ENCODE measurements at places on chromosomes 5 and 9.

DNA sequence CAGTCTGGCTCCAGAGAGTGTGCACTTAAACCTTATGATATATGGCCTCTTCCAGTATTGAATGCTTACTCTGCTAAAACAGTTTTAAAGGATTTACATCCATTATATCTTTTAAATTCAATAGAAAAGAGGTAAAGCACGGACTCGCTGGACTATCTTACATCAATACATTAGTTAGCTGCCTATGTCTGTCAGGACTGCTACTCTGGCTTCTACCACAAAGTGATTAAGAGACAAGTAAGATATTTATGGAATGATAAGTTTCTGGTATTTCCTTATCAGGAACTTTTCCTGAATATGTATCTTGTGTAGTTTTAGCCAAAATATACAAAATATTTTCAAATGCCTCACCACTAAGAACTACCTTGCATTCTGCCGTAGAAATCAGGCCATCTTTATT, 295.1 kb downstream of the ISL1 start:
- H3K36me3 ChIP-seq: no peaks in the 10 kb centered on the region
- no peak overlapping the region for H3K4me3 ChIP-seq
- no peak overlapping the region for H3K27ac ChIP-seq
- no peak for DNase-seq

GRCh38 chr5:14464096-14464495, 117.5 kb upstream of the OTULINL start:
- peaks cover 14% of the 10 kb centered on the region for H3K4me1 ChIP-seq
- no peak overlapping the region for H3K27ac ChIP-seq
- H3K4me3 ChIP-seq: no peak overlapping the region
- DNase-seq: no peak

DNA sequence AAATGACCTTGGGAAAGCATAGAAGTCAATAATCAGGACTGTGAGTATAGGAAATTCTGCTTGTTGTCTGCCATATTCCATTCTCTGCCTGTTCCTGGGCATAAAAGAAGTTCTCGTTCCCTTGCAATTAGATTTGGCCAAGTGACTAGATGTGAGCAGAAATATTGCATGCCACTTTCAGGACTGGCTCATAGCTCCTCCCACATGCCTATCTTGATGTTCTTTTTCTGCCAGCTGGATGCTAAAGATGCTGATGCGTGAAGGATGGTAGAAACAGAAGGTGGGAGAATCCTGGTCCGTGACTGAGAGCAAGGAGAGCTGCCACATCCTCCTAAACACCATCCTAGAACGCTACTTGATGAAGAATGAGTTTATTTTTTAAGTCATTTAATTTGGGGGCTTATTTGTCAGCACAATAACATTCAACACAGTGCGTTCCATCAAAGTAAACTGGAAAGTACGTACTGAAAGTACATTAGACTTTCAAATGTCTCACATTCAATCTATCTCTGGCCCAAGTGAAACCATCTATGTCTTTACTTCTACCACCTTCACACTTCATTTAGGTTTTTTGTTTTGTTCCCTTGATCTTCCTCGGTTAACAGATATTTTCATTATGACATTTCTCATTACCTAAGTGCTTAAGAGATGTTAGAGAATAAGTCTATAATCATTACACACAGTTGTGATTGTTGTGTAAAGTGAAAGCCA, 648.5 kb downstream of the RAB3C start:
- DNase-seq: no peak
- no peaks in the 10 kb centered on the region for H3K36me3 ChIP-seq
- no peak overlapping the region for H3K4me3 ChIP-seq
- H3K27me3 ChIP-seq: no peaks in the 10 kb centered on the region
- H3K27ac ChIP-seq: no peak overlapping the region

- peaks cover 22% of the 10 kb centered on the region for H3K4me1 ChIP-seq
- no peaks in the 10 kb centered on the region for H3K36me3 ChIP-seq
- H3K4me3 ChIP-seq: no peak overlapping the region
- H3K27me3 ChIP-seq: no peaks in the 10 kb centered on the region
Measured at GRCh38 chr9:126983767-126984166, 69.2 kb downstream of the RALGPS1 start.

DNA sequence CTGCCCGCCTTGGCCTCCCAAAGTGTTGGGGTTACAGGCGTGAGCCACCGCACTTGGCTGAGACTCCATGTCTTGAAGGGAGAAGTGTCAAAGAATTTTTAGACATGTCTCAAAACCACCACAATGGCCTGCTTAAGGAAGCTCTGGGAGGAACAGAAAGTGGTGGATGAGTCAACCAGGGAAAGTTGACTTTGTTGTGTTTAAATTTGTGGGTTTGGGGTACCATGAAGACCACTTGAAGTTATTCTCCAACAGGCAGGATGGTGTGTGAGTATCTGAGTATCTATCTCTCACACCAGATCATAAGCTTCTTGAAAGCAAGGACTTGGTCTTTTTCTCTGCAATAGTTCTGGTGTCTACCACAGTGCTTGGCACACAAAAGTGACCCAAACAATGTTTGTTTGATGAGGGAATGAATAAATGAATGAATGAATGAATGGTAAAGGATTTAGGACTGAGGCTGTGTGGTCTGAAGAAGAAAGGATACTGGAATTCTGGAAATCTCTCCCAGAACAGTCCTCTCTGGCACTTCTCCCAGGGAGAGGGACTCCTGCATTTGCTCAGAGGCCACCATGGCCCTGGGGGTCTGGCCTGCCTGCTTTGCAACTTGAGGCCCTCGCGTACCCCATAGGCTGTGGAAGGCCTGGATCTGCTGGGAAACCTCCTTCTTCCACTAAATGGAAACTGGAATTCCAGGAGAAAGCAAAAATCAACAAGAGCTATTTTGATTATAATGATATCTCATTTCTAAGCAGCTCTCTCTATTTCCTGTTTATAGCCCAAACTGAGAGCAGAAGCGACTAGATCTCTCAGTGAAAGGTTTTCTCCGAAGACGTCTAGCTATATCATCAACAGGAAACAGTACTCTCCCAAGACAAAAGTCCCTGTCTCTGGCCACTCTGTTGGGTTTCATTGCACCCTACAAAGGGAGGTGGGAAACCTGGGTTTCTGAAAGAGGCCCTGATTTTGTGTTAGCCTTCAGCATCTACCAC, 187.9 kb downstream of the PALM2AKAP2 start:
- no peak overlapping the region for H3K27ac ChIP-seq
- H3K36me3 ChIP-seq: no peaks in the 10 kb centered on the region
- H3K4me1 ChIP-seq: no peaks in the 10 kb centered on the region
- H3K27me3 ChIP-seq: no peaks in the 10 kb centered on the region

DNA sequence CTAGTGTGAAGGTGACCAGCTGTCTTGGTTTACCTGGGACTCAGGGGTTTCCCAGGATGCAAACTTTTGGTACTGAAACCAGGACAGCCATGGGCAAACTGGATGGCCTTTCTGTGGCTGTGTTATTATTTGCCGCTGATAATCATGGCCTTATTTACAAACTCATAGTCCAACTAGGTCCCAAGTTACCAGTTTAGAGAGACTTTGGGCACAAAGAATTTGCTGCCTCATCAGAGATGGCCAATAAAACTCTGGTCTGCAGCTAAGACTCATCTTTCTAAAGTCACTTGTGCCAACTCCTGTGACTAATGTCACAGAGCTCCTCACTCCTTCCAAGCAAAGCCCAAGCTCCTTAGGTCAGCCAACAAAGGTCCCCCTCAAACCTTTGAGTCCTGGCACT, 47.5 kb upstream of the PLPP6 start:
- no peak for DNase-seq
- no peaks in the 10 kb centered on the region for H3K36me3 ChIP-seq
- no peak overlapping the region for H3K4me3 ChIP-seq
- no peak overlapping the region for H3K27ac ChIP-seq
- H3K4me1 ChIP-seq: peaks cover 5% of the 10 kb centered on the region

All from vagina (tissue), 2 donors.